ENCODE measurements at places on chromosomes 7 and 10.

DNA sequence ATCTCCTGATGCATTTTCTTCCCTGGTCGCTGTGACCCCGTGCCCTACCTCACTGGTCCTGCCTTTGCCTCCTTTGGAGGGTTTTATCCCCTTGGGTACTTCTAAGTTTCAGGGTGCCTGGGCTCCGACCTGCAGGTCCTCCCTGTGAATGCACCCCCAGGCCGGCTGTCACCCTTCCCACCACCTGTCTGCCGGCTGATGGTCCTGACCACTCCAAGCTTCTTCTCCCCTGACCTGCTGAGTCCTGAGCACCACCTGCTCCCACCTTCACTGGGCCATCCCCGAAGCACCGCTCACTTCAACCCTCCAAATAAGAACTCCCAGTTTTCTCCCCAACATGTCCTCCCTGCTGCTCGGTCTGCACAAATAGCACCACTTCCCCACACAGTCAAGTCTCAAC, 33.4 kb downstream of the TNS3 start:
- no peak for DNase-seq

DNA sequence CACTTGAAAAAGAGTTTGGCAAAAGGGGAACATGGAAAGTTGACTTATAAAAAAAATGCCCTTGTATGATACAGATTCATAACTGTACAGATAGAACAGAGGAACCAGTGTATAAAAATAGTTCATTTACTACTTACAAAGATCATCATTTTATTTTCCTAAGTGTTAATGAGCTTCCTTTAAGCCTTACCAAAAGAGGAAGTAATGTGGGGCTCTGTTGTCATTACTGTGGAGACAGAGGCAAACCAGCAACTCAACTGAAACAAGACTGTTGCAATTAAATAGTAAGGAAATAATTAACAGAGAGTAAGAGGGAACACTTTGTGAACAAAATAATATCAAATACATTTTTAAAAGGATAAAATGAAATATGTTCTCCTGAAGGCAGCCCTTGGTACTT, 526.2 kb upstream of the ADARB2 start:
- DNase-seq: no peak

DNA sequence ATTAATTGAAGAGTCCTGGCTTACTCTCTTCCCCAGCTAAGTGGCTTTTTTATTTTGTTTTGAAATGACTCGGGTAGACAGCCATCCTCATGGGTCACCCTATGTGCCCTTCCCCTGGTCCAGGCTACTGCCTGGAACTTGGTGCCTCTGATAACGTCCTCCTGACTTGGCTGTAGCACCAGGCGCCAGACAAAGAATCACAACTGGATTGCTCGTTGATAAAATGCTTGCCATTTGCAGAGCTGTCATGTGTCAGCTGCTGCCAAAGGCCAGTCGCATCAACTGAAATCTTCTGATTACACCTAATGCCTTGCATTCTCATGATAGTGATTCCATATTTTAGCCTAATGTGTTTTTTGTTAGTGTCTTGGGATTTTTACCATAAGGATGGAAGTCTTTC, 27.4 kb upstream of the ABLIM1 start:
- no peak for DNase-seq

- DNase-seq: no peak
Observed at GRCh38 chr10:130040817-130041330, 69.8 kb downstream of the C10orf143 start.

DNA sequence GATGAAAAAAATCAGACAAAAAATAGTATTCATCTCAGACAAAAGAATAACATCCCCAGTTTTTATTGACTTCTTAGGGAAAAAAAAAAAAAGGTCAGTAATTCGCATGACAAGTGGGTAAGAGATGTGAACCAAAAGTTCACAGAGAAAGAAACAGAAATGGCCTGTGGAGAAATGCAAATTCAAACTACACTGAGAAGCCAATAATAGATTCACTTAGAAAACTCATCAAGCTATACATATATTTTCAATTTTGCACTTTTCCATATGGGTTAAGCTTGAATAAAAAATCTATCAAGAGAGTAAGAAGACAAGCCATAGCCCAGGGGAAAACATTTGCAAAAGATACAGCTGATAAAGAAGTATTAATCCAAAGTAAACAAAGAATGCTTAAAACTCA, 28.0 kb downstream of the HERC4 start:
- no peak for DNase-seq
